Neural crest cell (in vitro differentiated cells): ENCODE measurements at places on chromosomes 1 and 21. TPM values are rescaled to one million over a fixed set of nuclear protein-coding genes. Genes with fewer than 3 reads are reported as not detected.

Gene NUP210L
- total RNA-seq = 0.05 TPM in 1 of 2 replicates, not detected in the other

GRCh38 chr1:220217383-220217988, 54.8 kb downstream of the RAB3GAP2 start:
- DNase-seq = no peak

GRCh38 chr1:153688736-153689328, 10.3 kb downstream of the NPR1 start:
- no peak for DNase-seq

- DNase-seq = no peak
These were observed 213.0 kb downstream of the LMX1A start for GRCh38 chr1:165143437-165144065.

DNA sequence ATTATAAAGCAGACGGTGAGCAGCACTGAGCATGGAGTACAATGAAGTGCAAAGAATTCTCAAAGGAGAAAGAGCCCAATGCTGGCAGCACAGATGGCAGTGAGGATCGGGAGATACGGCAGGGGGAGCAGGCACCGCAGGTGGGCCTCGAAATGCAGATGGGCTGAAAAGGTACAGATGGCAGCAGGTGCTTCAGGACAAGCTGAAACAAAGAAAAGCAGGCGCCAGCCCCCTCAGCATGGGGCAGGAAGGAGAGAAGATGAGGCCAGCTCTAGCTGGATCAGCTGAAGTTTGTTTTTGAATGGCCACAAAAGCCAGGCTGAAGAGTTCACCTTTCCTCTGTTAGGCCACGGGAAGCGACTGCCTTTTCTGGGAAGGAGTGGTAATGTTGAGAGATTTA, 7.7 kb downstream of the CFAP298 start:
- DNase-seq = no peak
